ENCODE measurements at places on chromosomes 12 and 14. TPM values are rescaled to one million over a fixed set of nuclear protein-coding genes. Genes with fewer than 3 reads are reported as not detected.

GRCh38 chr14:78644824-78645559 is 474.8 kb downstream of the NRXN3 start:
- DNase-seq: no peak

- DNase-seq: no peak
Observed at GRCh38 chr14:25933731-25934130, 664.1 kb downstream of the NOVA1 start.

DNA sequence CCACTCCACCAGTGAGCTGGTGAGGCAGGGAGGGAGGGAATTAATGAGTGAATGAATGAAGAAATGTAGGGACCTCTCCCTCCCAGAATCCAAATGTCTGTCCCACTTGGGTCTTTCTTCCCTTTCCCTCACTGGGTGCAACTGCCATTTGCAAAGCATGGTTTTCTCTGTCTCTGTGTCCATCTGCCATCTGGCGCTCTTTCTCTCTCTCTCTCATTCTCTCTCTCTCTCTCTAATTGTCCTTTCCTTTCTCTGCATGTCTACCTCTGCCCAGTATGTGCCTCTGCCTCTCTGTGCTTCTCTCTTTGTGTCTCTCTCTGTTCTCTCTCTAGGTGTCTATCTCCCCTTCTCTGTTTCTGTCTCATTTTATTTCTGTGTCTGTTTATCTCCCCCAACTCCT is 102.7 kb downstream of the CMKLR1 start:
- no peak for DNase-seq

GRCh38 chr14:26293909-26294308 is 303.9 kb downstream of the NOVA1 start:
- DNase-seq: no peak

DNA sequence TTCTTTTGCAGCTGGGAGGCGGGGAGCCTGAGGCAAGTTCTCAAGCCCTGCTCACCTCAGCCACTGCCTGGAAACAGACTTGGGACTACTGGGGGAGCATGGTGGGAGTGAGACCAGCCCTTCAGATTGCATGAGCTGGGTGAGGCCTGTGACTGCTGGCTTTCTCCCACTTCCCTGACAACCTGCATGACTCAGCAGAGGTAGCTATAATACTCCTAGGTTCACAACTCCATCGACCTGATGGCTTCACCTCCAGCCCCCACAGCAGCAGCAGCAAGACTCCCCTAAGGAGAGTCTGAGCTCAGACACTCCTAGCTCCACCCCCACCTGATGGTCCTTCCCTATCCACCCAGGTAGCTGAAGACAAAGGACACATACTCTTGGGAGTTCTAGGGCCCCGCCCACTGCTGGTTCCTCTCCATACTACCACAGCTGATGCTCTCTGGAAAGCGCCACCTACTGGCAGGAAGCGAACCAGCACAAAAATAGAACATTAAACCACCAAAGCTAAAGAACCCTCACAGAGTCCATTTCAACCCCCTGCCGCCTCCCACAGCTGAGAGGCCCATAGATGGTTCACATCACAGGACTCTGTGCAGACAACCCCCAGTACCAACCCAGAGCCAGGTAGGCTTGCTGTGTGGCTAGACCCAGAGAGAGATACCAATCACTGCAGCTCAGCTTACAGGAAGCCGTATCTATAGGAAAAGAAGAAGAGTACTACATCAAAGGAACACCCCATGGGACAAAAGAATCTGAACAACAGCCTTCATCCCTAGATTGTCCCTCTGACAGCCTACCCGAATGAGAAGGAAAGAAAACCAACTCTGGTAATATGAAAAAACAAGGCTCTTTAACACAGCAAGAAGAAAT is 68.7 kb downstream of the RPAP3 start:
- no peak for DNase-seq

Gene GZMH
- polyA plus RNA-seq: not detected

Gene INSM2
- polyA plus RNA-seq: not detected

Gene ERBB3
- polyA plus RNA-seq: 70.3 TPM

Gene PTPRR
- polyA plus RNA-seq: 0.68 TPM

Gene ZNF839
- polyA plus RNA-seq: 22.3 TPM

Gene TXNDC16
- polyA plus RNA-seq: 19.2 TPM

Data from renal pelvis (tissue), 12 donors.